ENCODE measurements at places on chromosomes 3 and 15.

DNA sequence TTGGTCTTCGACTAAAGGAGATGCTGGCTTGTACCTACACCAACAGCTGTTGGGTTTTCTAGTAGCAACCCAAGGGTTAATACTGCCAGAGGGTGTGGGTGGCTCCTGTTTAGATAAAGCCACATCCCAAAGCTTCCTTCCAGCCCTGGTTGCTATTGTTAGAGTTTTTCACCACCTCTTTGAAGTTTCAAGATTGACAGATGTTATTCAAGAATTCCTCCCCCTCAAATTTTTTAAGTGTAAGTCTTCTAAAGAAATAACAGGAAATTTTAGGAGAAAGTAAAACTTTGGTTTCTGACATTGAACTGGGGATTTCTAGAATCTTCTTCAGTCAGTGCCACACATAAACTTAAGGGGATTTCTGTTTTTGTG is 60.9 kb downstream of the TGFBR2 start:
- DNase-seq = no peak

DNA sequence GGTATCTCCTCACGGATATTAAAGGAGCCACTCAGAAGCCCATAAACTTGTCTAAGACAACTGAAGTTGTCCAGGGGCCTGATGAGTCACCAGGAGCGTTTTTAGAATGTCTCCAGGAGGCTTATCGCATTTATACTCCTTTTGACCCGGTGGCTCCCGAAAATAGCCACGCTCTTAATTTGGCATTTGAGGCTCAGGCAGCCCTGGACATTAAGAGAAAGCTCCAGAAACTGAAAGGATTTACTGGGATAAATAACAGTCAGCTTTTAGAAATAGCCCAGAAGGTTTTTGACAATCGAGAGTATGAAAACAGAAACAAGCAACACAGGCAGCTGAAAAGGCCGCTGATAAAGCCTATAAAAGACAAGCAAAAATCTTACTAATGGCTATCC is 4.1 kb downstream of the DET1 start:
- DNase-seq = no peak

GRCh38 chr3:15520804-15521572 is 518 bp downstream of the COLQ start:
- DNase-seq = no peak

DNA sequence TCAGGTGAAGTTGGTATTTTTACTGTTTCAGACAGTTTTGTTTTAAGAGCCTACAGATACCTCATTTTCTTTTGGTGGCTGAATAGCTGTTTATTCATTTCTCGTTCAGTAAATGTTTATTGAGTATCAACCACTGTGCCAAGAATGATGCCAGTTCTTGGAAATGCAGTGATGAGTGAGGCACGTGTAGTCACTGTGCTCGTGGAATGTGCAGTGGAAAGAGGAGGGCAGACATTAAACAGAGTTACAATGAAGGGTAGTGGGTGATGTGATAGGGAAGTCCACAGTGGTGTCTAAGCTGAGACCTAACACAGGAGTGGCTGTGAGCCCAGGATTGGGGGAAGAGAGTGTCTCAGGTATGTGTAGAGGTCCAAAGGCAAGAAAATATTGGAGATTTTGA is 73.7 kb downstream of the ARHGEF26 start:
- no peak for DNase-seq

DNA sequence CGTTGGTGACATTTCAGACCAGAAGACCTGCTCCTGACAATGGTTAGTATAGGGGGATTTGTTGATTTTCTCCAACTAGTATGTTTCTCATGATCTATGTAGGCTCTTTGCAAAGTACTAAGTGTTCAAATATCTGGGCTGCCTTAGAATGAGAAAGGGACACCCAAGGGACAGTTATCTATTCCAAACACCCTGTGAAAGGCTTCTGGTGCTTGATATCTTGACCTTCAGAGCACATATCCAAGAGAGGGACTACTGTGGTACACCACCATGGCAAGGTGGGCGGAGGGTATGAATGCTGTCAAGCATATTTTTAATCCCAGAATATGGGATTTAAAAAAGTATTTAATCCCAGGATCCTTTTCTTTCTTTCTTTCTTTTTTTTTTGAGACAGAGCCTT is 1.1 kb downstream of the FANCD2OS start:
- DNase-seq = no peak

- no peak for DNase-seq
Measured at GRCh38 chr15:55319537-55320237, 665 bp downstream of the PIGB start.

DNA sequence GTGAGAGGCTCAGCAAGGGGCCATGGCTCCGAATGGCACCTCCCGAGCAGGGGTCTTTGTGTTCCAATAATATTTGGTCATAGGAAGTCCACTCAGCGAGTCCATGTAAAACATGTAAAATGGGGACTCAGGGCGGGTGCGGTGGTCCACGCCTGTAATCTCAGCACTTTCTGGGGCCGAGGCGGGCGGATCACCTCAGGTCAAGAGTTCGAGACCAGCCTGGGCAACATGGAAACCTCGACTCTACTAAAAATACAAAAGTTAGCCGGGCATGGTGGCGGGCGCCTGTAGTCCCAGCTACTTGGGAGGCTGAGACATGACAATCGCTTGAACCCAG is 26.4 kb downstream of the EFCC1 start:
- DNase-seq = no peak

DNA sequence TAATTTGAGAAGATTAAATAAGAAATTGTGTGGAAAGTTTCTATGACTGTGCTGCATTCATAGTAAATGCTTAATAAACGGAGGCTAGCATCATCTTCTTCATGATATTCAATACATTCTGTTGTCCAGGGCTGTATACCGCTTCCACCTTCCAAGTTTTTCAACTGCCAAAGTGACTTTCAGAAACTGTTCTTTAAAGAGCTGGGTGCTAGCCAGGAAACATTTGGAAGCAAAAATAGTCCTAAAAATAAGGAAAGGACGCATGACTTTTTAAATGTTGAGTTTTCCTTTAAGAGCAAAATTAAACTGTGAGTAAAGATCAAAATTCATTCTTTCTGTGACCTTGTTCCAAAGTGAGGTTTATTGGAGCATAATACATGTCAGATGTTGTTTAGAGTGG is 9.4 kb upstream of the ERC2 start:
- no peak for DNase-seq

DNA sequence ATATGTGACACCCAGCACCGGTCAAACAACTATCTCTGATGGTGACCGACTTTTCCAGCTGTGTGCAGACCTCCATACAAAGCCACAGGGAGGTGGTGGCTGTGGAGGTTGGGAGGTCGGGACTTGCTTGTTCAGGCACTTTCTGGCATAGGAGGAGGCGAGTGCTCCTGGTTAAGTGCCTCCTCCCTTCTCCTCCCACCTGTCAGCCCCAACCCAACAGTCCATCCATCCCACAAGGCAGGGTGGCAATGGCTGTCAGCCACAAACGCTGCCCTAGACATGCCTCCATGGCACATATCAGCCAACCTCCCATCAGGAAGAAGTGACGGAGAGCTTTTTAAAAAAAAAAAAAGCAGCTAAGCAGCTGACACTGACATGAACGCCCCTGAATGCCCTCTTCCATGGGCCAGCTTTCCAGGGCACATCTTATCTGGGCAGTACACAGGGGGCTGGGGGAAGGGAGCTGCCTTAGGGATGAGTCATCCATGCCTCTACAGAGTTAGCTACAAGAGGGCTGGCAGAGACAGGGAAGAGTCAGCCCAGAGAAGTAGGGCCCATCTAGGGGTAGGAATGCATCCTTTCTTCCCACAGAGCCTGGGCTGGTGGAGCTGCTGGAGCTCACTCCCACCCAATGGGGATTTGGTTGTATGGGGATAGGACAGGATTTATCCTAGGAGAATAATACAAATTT is 41.2 kb downstream of the CCDC12 start:
- peak; percentile 86 for DNase-seq

DNA sequence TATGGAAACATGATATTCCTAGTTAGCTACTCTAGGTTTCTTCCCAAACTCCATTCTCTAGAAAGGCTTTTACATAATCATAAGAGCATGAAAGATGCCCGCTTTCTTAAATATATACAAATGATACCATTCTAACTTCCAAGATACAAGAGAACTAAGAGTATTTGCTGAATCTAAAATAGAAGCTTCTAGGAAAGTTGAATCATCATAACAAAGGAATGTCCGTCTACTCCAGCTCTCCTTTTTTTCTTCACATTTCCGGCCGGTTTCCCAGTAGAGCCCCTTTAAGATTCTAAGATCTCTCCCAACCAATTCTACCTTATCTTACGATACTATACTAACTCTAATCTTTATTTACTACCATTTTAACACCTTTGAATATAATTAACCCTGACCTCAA is 60.1 kb downstream of the RAD18 start:
- no peak for DNase-seq

Measured in RWPE2 (cell line).